Fibroblast of skin of scalp (primary cell): ENCODE measurements at places on chromosomes 6 and 20.

GRCh38 chr6:37239950-37240713 lies 17.4 kb upstream of the TBC1D22B start:
- DNase-seq: peak; percentile 94

- no peak for DNase-seq
These were observed 5.2 kb downstream of the STK38 start for GRCh38 chr6:36542041-36542440.

DNA sequence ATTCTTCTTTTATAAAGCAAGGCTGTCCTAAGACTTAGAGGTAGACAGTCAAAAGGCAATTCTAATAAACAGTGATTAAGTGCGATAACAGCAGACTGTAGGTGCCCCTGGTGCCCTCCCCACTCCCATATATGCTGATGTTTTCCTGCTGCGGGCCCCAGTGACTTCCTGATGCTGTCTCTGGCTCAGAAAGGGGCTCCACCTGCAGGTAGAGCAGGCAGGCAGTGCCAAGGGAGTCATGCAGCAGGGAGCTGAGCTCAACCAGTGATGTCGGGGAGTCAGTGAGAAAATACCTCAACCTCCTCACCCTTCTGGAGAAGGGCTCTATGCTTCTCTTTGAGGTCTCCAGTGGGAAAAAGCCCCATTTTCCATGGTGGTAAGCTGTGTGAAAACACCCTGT lies 126.7 kb upstream of the SSTR4 start:
- no peak for DNase-seq

DNA sequence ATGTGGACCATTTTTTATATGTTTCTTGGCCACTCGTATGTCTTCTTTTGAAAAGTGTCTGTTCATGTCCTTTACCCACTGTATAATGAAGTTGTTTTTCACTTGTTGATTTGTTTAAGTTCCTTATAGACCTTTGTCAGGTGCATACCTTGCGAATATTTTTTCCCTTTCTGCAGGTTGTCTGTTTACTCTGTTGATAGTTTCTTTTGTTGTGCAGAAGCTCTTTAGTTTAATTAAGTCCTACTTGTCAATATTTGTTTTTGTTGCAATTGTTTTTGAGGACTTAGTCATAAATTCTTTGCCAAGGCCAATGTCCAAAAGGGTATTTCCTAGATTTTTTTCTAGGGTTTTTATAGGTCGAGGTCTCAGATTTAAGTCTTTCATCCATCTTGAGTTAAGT lies 66.2 kb downstream of the UNC5CL start:
- no peak for DNase-seq

DNA sequence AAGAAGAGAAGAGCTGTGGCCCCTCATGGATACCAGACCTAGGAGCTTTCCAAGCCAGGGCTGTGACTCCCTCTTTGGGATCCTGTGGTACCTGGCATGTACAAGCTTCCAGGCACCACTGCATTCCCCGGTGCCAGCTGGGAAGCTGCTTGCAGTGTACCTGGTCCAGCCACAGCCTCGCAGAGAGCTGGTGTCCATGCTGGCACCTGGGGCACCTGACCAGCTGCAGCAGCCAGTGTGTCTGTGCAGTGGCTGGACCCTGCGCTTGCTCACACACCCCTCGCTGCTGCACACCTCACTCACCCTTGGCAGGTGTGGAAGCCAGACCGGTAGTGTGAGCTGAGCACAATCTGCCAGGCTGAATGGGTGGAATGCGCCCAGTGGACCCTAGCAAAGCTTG lies 190.9 kb upstream of the MAN1A1 start:
- DNase-seq: no peak

DNA sequence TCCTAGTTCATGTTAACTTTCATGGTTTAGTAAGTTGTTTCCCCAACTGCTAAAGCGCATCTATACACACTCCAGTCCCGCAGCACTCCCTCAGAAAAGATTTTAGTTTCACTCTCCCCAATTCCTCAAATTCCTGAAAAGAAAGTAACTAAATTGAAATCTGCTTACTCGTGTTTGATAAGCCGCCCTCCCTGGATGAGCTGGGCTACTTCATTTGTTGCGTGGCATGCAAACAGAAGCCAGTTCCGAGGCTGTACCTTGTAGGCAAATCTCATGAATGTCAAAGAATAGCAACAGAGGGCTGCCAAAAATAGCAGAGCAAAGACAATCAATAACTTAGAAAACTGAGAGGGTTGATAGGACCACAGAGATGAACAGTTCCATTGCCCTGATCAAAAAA lies 16.9 kb downstream of the MPC1 start:
- peak; percentile 36 for DNase-seq

- DNase-seq: peak; percentile 85
These were observed at the start of gene SNAI1 for GRCh38 chr20:49982346-49983122. TSS of gene SNAI1 (plus strand) at chr20:49982980. CDS start at chr20:49983060, 80 bp downstream.

DNA sequence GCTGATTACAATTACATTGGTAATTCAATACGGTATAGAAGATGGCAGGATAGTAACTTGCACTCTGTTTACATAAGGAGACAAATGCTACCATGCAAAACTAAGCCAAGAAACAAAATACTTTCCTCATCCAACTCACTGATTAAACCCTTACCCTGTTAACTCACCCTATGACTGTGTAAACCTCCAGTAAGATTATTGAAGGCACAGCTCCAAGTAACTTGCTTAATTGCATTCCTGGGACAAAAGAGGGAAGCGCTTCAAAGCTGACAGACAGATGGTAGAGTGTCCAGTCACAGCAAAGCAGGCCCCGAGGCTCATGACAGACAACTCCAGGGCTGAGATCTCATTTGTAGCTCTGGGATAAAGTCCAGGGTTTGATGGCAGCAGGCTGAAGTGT lies 6.9 kb upstream of the KIF16B start:
- peak; percentile 74 for DNase-seq

GRCh38 chr6:35486005-35486925 lies 10.6 kb downstream of the TEAD3 start:
- no peak for DNase-seq

DNA sequence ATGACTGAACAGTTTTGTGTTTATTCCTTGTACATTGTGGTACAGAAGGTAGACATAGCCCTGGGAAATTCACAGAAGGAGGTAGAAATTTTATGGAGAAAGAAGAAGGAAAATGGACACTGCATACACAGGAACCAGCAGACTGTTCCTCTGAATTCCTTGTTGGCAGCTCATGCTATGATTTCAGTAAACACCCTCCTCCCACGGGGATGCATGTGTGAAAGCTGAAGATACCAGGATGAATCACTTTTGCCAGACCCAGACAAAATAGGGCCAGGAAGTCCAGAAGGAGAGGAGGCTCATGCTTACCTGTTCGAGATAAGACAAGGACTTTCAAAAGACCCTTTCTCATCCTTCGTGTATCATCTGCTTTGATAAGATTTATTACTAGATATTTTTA lies 110.3 kb upstream of the GGTLC1 start:
- DNase-seq: peak; percentile 78

DNA sequence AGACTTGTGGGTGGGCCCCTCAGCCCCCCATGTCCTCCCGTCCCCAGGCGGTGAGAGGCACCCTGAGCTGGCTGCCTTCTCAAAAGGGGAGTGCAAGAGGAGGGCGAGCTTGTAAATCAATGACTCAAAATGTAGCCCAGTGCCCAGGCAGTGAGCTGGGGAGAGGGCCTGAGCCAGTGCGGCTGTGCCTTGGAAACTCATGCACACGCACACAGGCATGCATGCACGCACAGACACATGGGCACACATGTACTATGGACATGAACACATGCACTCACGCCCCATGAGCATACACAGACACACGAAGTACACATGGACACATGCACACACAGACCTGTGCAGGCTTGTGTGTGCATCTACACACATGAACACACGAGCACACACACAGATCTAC lies 133.5 kb downstream of the TAF4 start:
- DNase-seq: no peak

DNA sequence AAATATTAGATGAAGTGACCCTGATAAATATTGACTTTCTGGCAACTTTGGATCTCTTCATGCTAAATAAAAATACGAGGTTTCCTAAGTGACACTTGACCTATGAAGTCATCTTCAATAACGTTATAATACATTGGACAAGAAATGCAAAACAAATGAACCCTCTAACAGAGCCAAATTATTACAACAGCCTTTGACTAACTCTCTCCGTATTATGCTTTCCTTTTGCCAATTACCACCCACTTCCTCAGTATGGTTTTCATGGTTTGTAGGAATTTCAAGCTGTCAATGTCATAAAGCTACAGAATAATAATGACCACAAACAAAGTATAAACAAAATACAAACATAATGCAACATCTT lies 210.5 kb downstream of the MOXD1 start:
- DNase-seq: peak; percentile 44

- DNase-seq: no peak
These were observed 25.5 kb downstream of the TMEM14A start for GRCh38 chr6:52696418-52696817.

DNA sequence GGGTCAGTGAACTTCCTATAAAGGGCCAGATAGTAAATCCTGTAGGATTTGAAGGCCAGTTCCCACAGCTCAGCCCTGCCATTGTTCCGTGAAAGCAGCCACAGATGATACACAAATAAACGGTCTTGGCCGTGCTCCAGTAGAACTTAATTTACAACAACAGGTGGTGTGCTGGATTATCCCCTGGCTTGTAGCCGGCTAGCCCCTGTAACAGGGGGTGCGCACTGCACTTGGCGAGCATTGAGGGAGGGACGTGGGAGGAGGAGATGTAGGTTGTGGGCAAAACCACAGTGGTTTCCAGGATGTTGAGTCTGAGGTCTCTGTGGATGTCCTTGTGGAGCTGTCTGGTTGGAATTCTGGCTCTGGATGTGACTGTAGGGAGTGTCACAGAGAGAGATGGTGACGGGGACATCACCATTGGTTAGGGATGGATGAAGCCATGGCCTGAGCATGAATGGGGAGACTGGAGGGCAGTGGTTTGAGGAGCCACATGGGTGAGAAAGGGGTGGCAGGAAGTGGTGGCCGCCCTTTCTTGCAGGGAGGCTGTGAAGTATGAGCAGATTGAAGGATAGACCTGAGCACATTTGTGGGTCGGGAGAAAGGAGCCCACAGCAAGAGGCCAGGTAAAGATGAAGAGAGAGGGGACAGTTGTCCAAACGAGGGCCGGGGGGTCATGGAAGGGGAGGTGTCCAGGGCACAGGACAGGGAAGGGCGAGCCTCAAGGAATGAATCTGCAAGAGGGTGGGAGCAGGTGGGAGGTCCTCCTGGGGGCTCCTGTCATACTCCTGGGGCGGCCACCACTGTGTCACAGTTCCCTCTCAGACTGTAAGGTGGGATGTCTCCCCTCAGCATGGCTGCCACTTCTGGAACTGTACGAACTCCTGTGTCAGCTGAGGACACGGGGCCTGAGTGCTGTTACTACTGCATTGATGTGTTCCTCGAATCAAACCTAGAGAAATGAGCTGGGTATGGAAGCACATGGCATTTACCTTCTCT lies 53.6 kb downstream of the CDH26 start:
- DNase-seq: no peak

GRCh38 chr6:56820060-56820459 lies 134.8 kb upstream of the BEND6 start:
- DNase-seq: no peak

DNA sequence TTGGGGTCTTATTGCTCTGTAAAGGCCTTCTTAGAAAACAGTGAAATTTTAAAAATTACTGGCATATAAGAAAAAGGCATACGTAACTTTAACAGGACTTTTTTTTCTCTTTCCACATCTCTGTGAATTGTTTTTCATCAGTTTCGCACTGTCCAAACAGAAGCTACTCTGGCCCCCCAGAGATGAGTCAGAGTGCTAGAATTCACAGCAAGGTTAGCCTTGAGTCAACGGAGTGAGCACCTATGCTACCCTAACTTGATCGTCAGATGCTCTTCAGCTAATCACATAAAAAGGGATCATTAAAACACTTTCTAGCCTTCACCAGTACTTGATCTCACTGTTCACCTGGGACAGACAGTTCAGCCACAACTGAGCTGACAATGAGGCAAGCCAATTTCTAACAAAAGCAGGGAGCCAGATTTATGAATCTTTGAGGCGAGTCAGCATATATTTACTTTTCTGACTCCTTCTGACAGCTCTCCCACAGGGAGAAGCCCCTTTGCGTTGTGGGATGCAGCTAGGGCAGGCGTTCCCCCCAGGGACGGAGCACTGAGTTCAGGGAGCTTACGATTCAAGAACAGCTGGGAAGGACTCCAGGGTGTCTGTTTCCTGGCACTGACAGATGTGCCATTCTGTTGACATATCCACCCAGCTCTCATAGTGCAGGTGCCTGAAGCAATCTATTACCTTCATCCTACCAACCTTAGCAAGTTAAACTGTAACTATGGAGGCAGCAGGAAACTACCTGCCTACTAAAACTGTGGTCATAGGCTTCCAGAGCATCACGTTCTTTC lies 46.4 kb upstream of the SPDEF start:
- DNase-seq: peak; percentile 13
